Activated T-helper 9 cell treated with anti-CD3 and anti-CD28 coated beads, Interleukin-2, amount 50 U/mL, for 16 hours (primary cell): ENCODE measurements at places on chromosomes 3 and 15.

DNA sequence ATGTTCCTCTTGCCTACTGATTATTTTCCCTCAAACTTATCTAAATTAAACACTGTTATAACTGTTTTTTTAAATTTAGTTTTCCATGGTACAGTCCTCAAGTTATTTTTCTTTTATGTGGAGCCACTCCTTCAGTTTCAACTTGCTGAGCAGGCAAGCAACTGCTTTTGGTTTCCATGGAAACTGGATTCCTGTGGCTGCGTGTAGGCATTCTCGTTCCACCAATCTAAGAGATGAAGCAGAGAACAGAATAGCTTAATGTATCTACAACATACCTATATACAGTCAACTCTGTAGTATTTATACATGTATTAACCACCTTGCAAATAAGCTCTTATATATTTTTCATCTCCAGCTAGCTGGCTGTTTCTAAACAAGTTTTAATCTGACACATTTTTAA is 25.8 kb upstream of the ANXA2 start:
- DNase-seq = no peak

DNA sequence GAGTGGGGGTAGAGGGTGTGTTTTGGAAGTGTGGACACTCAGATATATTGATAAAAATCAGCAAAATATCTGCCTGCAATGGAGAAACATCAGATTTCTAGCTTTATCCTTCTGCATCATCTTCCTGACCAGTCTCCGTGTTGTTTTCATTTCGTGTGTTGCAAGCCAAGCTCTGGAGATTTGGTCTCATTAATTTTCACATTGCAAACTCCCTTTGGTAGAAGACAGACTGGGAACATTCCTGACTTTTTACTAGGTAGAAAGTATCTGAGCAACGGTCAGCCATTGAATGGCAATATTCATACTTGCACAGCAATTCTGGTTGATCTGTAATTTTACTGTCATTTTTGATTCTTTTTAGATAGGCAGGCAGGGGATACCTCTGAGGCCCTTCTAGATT is 30.4 kb downstream of the FSTL1 start:
- DNase-seq = no peak

- no peak for DNase-seq
Observed at GRCh38 chr3:8884630-8885290, 78.5 kb downstream of the RAD18 start.

DNA sequence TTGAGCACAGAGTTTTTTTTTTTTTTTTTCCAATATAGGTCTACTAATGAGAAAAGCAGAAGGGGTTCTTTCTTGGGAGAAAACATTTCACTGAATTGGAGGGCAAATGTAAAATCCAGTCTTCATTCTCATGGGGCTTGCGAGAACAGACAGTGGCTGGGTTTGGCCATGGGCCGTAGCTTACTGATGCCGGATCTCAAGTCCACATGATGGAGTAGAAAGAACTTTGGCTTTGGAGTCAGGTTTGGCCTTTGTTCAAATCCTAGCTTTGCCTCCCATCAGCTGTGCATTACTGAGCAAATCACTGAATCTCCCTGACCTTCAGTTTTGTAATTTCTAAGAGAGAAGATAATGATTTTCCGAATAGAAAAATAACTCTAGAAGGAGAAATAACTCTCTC is 59.7 kb downstream of the LMCD1 start:
- DNase-seq = no peak

DNA sequence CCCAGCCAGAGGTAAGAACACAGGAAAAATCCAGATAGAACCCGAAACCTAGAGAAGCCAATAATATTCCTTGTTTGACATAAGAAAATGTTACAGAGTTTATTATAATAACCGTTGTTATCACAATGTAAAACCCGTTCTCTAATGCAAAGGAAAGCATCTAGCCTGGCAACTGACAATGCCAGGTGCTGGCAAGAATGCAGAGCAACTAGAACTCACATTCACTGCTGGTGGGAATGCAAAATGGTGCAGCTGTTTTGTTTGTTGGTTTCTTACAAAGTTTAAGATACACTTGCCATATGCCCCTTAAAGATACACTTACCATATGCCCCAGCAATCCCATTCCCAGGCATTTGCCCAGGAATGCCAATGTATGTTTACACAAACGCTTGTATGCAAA is 23.4 kb downstream of the VPS39 start:
- DNase-seq = no peak

- DNase-seq = no peak
Observed at GRCh38 chr3:4006288-4006687, 207.1 kb downstream of the LRRN1 start.

GRCh38 chr3:189822726-189823125 is 191.5 kb downstream of the TP63 start:
- no peak for DNase-seq

DNA sequence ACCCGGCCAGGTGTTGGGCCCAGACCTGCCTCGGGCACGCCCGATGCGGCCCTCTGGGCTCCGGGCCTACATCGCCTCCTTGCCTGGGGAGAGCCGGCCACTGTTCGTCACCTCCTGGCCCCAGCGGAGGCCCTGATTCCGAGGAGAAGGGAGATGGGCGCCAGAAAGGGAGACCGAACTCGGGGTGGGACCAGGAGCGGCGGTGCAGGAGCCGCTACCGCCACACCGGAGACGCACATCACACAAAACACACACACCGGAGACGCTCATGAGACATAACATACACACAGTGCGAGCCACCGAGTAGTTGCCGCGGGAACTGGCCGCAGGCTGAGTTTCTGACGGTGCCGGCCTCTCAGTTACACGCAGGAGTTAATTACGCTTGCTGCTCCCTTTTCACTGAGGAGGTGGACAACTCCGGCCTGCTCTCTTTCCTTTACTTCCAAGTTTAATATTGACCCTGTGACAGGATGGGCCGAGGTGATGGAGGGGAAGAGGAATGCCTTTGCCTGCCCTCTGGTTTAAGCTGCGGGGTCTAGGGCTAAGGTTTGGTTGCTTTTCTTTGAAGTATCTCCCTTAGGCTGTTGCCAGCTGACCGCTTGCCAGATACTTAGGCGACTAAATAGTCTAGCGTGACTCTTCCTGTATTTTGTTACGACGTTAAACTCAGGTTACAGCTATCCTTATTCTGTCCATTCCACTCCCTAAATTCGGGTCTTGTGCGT is 570 bp downstream of the PCNP start:
- no peak for DNase-seq

GRCh38 chr3:66800941-66801545 is 197.1 kb upstream of the KBTBD8 start:
- DNase-seq = no peak

- DNase-seq = no peak
Observed at GRCh38 chr3:129974564-129974832, at the start of gene TRH. TRH (plus strand) TSS chr3:129974720; CDS start chr3:129975817, 1,097 bp downstream.

DNA sequence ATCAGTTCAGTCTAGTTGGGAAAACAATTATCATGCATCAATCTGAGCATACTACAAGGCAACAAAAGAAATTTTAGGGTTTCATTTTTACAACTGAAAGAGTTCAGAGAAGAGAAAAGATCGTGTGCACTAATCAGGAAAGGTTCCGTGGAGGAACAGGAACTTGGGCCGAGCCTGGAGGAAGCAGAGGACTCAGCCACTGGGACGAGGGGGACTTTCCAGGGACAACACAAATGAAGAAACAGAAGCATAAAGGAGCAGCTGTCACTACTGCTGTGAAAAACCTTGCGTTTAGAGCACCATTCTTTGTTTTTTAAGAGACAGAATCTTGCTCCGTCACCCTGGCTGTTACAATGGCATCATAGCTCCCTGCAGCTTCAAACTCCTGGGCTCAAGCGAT is 60.5 kb downstream of the MYO1E start:
- no peak for DNase-seq

DNA sequence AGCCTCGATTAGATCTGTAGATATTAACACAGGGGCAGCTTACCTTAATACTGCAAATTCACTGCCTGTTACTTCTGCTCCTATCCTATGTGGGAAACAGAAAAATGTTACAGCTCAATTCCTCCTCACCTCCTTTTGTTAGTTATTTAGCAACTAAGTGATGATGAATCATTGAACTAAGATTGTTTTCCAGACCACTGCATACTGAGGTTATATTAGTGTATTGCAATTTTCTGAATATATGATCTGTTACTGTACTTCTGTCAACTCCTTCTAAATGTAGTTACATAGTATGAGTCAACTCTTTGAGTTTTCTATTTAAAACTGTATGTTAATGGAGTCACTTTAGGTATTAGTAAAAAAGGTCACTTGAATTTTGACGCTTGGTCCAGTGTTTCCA is 331.5 kb upstream of the SLCO3A1 start:
- no peak for DNase-seq

DNA sequence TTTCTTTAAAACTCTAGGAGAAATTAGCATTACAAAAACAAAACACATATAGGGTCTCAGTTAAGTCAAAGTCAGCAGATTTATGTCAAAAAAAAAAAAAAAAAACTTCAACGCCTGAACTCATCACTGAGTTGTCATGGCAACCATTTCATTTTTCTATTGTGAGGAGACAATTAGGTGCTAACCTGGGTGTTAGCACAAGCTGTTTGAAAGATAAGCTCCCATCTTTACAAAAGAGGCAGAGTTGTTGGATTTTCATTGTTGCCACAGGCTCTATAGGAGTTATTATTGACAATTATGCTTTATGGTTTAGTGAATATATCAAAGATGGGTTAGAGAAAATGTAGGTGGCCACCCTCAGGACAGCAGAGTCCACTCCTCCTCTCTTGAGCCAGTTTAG is 806.9 kb downstream of the GRM7 start:
- no peak for DNase-seq

DNA sequence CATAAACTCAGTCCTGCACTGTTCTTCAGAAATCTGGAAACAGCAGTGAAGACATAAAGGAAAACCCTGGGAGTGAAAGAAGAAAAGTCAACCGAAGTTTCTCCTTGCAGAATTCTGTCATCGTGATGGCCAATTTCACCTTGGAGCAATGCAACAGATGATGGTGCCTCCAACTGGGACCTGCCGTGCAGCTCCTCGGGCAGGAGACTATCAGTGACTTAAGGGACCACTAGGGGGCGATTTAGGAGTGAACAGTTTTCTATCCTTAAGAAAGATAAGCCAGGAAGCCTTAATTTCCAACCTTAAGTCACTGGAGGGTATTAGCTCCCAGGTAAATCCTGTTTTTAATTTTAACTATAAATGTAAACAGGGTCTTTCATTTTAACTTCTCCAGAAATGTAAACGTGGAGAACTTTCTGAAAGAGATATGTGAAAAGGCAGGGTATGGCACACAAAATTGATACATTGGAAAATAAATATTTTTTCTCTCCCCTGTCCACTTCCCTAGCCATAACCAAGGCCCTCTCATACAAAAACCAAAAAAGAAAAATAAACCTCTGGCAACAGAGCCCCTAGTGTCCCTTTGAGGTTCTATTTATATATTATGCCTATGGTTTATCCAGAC is 116.3 kb downstream of the PDZRN3 start:
- no peak for DNase-seq

- no peak for DNase-seq
Observed at GRCh38 chr15:96126859-96127258, 203.6 kb upstream of the NR2F2 start.

DNA sequence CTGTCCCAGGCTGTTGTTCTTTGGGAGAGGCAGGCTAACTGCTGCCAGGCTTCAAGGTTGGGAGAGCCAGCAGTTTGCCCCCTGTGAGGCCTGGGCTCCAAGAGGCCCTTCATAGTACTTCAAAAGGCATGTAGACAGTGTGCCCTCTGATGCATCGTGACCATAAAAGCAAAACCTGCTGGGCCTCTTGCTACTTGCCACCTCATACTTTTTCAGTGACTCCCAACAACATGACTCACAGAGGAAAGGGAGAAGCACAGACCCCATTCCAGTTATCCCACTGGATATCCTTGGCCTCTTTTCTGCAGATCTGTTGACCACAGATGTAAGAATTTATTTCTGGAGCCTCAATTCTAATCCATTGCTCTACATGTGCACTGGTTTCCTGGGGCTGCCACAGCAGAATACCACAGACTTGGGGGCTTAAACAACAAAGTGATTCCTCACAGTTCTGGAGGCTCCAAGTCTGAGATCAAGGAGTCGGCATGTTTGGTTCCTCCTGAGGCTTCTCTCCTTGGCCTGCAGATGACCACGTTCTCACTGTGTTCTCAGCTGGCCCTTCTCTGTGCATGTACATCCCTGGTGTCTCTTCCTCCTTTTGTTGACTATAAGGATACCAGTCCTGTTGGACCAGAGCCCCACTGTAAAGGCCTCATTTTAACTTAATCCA is 8.9 kb upstream of the NSMCE3 start:
- DNase-seq = no peak

GRCh38 chr15:98893401-98893800 is 114.2 kb downstream of the PGPEP1L start:
- no peak for DNase-seq

DNA sequence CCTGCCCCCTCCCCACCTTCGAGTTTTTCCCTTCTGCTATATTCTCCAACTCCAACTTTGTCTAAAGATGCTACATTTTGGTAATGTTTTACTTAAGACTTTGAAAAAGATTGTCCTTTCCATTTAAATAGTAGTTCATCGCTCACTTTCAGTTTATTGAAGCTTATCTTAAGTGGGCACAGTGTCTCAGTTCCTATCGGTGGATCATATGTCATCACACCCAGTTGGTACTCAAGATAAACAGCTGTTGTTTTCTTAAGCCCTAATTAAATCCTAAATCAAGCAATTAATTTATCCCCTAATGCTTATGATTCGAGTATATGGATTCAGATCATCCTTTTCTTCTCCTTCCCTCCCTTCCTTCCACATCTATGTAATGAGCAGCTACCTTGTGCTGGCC is 210.7 kb downstream of the TLE3 start:
- DNase-seq = no peak

DNA sequence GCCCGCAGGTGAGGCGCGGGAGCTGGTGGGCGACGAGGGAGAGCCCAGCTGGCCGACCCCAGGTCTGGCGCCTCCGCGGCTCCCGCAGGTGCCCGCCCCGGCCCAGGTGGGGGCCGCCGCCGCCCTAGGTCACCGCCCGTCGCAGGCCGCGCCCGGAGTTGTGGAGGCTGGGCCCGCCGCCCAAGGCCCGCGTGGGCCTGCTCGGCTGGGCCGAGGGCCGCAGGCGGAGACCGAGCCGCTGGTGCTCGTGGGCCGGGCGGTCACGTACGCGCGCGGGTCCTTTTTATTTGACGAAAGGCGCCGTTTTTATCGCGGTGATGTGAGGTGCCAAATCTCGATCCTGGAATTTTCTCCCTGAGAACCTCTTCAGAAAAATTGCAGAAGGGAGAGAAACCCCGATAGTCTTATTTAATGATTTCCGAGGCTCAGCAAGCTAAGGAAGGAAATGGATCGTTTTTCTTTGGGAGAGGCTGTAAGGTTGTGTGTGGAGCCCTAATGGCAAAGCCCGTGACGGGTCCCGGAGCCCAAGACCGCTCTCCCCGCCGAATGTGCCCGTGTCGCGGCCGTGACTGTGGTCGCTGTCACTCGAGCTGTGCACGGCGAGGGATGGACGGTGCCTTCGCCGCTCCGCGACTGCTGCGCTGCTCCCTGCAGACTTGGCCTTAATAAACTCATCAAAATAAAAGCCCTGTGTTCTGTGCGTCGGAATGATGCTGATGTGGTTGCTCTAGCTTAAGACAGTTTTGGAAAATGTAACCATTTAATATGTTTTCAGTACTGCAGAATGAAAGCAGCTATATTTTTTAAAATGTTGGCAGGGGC is 612 bp downstream of the APPL1 start:
- peak; percentile 17 for DNase-seq
